Fibroblast of the aortic adventitia (primary cell): ENCODE measurements at places on chromosomes 1 and 21.
A peak's percentile ranks its signal among the peaks of the same experiment; 100 is the strongest.

DNA sequence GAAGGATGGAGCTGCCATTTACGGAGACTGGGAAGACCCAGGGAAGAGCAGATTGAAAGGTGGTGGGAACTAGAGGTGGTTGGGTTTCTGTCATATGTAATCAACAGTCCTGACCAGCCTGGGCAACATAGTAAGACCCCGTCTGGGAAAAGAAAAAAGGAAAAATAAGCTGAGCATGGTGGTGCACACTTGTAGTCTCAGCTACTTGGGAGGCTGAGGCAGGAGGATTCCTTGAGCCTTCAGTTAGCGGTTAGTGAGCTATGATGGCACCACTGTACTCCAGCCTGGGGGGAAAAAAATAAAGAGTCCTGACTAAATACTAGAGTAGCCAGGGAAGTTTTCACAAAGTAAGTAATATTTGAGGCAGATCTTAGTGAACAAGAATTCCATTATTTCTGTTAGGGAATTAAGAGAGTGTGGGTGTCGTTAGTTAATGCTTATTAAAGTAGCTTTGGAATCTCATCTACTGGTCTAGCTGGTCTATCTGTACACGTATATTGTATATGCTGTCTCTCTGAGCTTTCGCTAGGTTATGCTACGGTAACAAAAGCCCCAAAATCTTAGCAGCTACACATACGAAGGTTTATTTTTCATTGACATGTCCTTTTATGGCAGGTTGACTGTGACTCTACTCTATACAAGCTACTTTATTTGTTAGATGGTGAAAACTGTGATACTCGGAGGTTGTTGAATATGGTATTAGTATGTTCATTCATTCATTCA is 4.4 kb downstream of the NBPF1 start:
- no peak for DNase-seq

GRCh38 chr1:181018901-181019681 is 3.6 kb downstream of the STX6 start:
- DNase-seq, result no peak

GRCh38 chr1:41919764-41920397 is 1.2 kb upstream of the HIVEP3 start:
- DNase-seq, result no peak

- DNase-seq, result no peak
These were observed 45.7 kb downstream of the PCNT start for GRCh38 chr21:46369520-46370235.

- DNase-seq, result no peak
These were observed 29.7 kb downstream of the MDM4 start for GRCh38 chr1:204545881-204546280.

DNA sequence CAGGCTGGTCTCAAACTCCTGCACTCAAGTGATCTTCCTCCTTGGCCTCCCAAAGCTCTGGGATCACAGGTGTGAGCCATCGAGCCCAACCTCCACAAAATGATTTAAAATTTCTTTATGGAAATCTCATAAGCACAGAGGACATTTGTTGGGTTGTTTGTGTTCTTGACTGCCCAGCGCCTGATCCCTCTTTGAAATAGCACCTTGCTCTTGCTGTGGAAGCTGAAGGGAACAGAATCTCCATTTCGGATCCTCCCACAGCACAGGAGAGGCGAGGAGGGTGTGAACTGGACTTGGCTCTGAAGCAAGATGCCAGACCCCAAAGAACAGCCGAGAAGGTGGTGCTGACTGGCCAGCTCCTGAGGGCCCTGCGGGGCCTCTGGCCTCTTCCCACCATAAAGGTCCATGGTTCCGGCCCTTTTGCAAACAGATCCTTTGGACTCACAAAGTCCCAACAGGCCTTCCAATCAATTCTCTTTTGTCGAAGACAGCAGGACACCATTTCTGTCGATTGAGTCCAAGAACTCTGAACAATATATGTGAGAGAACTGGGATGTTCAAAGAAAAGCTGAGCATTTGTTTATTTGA is 45.6 kb upstream of the COA6 start:
- DNase-seq, result no peak

DNA sequence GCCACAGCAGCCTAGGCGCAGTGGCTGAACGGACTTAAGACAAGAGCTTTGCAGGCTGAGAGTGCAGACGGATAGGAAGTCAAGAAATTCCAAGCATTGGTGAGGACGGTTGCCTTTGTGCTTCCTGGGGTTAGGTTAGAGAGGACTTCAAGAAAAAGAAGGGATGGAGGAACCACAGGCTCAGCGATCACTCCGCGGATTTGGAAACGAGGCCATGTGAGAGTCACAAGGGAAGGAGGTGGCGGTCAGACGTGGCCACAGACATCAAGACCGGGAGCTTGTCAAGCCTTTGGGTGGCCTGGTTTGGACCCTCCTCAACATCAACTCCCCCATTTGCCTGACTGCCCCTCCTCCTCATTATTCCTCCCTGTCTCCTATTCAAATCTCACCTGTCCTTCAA is 62.3 kb downstream of the NID1 start:
- DNase-seq, result no peak

DNA sequence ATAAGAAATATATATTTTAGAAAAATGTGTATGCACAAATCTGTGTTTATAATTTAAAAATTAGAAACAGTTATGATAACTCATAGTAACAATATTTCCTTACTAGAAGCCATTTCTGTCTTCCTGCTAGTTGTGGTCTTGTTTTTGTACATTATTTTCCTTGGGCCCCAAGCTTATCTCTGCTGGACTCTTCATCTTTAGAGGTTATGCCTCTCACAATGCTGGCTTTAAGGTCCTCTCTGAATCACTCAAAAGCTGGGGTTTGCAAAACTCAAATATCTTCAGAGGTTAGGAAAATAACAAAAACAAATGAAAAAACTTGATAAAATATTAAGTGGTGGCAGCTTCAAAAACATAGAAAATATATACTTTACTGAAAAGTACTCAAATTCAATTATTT is 133.8 kb downstream of the PTPRC start:
- peak; percentile 56 for DNase-seq
